ENCODE measurements at places on chromosomes 1 and 21.
A peak's percentile ranks its signal among the peaks of the same experiment; 100 is the strongest.

DNA sequence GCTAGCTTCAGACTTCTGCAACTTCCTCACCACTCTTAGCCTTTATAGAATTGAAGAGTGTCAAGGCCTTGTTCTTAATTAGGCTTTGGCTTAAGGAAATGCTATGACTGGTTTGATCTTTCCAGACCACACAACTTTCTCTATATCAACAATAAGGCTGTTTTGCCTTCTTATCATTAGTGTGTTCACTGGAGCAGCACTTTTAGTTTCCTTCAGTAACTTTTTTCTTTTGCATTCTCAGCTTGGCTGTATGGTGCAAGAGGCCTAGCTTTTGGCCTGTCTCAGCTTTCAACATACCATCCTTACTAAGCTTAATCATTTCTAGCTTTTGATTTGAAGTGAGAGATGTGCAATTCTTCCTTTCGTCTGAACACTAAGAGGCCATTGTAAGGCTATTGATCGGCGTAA is 8.6 kb downstream of the PRKACB start:
- no peak for DNase-seq

DNA sequence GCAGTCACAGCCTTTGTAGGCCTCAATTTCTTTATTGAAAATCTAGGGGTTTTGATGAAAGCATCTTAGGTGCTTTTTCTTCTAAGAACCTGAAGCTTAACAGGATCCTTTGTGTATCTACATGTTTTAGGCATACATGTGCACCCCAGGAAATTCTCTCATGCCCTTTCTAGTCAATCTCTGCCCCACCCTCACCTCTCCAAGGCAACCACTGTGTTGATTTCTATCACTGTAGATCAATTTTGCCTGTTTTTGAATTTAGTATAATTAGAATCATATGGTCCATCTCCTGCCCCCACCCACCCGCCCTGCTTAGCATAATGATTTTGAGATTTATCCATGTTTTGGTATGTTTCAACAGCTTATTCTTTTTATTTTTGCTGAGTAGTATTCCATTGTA is 19.4 kb downstream of the VANGL1 start:
- DNase-seq: no peak

GRCh38 chr1:203769505-203770343 is 4.7 kb downstream of the LAX1 start:
- DNase-seq: no peak

DNA sequence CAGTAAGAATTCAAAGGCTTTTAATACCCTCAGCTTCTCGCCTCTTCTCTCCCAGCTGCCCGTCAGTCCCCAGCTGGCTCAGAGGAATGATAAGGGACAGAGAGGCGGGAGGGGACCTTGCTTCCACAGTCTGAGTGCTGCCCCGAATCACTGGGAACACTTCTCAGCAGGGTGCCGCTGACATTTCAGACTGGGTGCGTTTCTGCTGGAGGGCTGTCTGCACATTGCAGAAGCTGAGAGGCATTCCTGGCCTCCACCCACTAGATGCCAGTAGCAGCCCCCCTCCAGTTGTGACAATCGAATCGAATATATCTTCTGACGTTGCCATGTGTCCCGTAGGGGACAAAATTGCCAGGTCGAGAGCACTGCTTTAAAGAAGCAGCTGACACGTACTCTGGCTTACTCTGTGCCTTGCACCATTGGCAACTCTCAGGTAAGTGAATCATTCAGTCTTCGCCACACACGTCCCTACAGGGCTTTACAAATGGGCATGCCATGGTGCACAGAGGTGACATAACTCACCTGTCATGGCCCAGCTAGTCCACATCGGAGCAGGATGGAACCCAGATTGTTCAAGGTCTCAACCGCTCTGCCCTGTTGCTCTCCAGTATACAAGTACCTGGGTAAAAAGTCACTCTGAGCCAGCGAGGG is 23.9 kb downstream of the CTNNBIP1 start:
- DNase-seq: no peak

DNA sequence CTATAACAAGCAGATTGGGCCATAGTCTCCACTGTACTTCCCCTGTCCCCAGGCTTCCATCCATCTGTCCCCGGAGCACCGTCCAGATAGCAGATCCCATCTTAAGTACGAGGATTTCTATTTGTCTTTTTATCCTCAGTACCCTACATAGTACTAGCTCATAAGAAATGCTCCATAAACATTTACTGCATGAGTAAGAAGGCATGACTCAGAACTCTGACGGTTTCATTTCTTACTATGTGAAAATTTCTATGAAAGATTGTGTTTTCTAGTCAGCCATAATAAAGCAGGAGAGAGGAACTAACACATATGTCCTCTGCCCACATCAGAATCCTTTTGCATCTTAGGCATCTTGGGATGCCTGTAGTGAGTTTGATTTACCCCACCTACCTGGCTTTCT is 49.5 kb downstream of the CHD1L start:
- no peak for DNase-seq

- no peak for DNase-seq
Measured at GRCh38 chr1:78722521-78722920, 72.9 kb downstream of the IFI44 start.

DNA sequence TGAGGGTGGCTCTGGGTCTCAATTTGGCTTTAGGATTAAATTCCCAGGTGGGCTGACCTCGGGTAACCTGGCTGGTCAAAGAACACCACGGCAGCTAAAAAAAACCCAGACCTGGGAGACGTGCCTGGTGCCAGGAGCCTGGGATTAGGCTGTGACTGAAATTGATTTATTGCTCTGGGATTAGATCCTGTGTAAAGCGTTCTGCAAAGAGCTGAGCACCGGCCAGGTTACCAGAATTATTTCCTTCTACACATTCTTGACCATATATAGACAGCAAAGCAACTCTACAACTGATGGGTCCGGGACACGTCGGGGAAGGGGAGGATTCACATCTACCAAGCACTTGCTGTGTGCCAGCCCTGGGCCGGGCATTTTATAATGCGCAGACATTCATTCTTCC is 45.2 kb downstream of the TMCO4 start:
- DNase-seq: no peak

DNA sequence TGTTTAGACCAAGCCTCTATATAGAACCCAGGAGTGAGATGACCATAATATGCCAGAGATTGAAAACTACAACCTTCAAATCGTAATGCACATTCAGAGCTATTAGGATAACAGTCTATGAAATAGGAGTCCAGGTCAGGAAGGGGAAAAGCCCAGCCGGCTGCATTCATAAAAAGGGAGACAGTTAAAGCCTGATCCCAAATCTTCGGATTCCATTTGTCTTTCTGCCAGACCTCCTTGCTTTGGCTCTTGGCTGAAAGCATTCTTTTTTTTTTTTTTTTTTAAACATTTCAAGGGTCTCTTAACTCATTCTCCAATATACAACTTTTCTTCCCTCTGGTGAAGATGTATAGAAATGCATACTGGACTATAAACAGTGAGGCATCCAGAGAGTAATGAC is 81.1 kb downstream of the NTPCR start:
- DNase-seq: no peak

- peak; percentile 16 for DNase-seq
Measured at GRCh38 chr1:6603238-6603914, 707 bp upstream of the KLHL21 start.

GRCh38 chr1:91948501-91949355 is 473 bp upstream of the BRDT start:
- DNase-seq: peak; percentile 7

DNA sequence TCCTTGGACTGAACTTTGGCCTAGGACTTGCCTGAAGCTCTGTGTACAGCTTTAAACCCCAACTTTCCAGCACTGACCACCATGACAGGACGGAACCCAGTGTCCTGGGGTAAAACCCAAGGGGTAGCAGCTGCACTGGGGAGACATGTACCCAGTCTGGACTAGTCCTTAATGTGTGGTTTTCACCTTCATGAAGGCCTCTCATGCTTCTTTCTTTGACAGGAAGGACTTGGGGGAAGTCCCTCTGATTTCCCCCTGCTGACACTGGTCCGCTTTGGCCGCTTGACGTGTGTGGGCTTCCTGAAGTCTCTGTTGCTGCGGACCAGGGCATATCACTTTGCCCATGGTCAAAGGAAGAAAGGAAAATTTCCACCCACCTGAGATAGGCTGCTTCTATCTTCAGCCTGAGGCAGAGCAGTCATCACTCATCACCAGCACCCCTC is 66.3 kb upstream of the PRDX6 start:
- DNase-seq: no peak

DNA sequence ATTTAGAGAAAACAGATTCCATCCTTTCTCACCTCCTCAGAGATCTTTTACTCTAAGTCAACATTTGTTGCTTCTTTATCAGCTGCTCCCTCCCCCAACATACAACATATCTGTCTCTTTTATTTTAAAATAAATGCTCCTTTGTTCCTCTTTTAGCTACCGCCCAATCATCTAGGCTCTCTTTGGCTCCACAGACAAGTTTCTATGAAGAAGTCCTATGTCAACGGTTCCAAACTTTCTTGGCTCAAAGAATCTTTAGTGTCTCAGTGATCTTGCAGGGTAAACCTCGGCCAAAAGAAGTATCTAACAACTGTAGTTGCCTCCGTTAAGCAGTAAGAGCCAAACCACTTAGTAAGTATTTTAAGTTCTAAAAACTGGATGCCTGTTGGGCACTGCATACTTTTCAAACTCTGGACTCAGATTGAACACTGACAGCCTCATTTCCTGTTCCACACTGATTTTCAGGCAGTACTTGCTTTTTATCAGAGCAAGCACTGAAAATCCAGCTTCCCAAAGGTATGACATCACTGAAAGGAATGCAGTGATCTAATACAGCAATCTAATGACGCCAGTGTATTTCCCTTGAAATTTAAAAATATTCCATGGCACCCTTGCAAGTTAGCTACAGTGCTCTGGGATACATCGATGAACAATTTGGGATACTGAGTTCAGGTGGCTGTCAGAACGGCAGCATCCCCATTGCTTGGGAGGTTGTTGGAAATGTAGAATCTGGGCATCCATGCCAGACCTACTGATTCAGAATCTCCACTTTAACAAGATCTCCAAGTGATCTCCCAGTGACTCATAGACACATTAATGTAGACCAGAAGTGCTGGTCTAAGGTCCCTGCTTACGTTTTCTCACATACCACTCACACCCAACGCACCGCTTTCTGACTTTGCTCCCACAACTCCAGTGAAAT is 26.8 kb downstream of the EGLN1 start:
- no peak for DNase-seq

GRCh38 chr1:226792368-226792767 is 53.3 kb upstream of the ITPKB start:
- no peak for DNase-seq

DNA sequence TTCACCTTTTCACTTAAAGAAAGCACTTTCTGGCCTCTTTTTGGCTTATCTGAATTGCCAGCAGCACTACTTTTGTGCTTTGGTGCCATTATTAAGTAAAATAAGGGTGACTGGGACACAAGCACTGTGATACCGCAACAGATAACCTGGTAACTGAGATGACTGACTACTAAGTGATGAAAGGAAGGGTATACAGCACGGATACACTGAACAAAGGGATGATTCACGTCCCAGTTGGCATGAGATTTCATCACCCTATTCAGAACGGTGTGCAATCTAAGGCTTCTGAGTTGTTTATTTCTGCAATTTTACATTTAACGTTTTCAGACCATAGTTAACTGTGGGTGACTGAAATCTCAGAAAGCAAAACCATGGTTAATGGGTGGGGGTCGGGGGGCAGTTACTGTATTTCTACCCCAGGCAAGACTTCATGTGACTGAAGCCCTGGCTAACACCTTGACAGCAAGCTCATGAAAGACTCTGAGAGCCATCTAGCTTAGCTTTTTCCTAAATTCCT is 102.8 kb downstream of the CLIC6 start:
- DNase-seq: no peak

GRCh38 chr1:174198202-174198601 is 38.9 kb downstream of the RABGAP1L start:
- DNase-seq: no peak

GRCh38 chr1:65640046-65640445 is 152.6 kb upstream of the PDE4B start:
- DNase-seq: no peak

GRCh38 chr1:201591981-201592380 is 53.1 kb downstream of the NAV1 start:
- no peak for DNase-seq

GRCh38 chr1:48939042-48939441 is 162.4 kb upstream of the BEND5 start:
- DNase-seq: no peak

- no peak for DNase-seq
Measured at GRCh38 chr1:4724695-4725250, 70.4 kb downstream of the AJAP1 start.

DNA sequence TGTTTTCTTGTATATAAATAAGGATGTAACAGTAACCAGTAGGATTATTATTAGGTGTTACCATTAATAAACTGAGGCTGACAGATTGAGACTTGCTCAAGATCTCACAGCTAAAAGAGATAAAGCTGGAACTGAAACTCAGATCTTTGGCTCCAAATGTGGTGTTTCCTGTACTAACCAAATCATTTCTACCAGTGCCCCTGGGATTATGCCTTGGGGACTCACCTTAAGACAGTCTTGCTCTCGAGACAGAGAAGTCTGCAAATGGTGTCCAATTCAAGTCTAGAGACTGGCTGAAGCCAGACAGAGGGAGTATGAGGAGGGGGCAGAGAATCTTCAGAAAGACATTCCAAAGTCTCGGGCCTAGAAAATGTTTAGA is 593 bp upstream of the CD53 start:
- DNase-seq: no peak

DNA sequence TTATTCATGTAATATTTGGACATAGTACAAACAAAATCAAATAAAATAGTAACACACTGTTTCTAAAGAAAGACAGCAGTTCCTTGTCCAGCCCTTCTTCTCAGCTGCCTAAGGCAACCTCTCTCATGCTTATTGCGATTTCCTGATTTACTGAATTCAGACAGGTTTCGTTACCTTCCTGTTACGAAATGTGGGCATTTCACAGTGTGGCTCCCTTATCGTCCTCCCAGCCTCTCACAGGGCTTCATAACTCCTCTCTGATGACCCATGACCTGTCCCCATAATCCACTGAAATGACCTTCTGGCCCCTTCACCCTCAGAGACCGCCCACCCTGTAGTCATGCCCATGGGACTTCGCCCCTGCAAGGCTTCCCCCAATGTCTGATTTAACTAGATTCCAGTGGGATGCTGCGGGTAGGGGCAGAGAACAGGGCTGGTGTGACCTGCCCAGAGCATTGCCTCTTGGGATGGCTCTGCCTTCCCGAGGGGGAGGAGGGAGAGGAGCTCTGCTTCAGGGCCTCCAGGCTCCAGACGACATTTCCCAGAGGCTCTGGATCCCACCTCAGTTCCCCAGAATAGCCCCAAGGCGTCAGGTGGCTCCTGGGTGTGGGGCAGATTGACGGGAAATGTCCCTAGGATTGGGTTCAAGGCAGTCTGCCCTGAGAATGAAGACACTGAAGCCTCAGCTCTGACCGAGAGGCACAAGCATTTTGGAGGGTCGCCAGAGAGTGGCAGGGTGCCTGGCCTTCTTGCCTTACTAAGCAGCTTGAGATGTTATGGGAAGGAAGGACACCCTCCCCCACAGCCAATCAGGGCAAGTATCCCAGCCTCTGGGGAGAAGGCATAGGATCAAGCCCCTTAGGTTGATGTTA is 20.6 kb downstream of the PADI2 start:
- DNase-seq: no peak

- DNase-seq: no peak
Measured at GRCh38 chr1:22104094-22104493, 38.8 kb downstream of the WNT4 start.

GRCh38 chr1:80827666-80828065 is 973.1 kb upstream of the ADGRL2 start:
- DNase-seq: no peak

GRCh38 chr1:168617974-168618750 is 41.8 kb downstream of the XCL1 start:
- DNase-seq: no peak

GRCh38 chr1:167630568-167631385 is 745 bp downstream of the RCSD1 start:
- DNase-seq: no peak

GRCh38 chr21:32233055-32233546 is 45.7 kb downstream of the MIS18A start:
- no peak for DNase-seq

Data from stimulated activated CD4-positive, alpha-beta T cell treated with anti-CD3 and anti-CD28 coated beads, Interleukin-1b, Interleukin-23, amount 100 ng/mL, for 1 hour (primary cell).